ENCODE measurements at places on chromosomes 5 and 9.

DNA sequence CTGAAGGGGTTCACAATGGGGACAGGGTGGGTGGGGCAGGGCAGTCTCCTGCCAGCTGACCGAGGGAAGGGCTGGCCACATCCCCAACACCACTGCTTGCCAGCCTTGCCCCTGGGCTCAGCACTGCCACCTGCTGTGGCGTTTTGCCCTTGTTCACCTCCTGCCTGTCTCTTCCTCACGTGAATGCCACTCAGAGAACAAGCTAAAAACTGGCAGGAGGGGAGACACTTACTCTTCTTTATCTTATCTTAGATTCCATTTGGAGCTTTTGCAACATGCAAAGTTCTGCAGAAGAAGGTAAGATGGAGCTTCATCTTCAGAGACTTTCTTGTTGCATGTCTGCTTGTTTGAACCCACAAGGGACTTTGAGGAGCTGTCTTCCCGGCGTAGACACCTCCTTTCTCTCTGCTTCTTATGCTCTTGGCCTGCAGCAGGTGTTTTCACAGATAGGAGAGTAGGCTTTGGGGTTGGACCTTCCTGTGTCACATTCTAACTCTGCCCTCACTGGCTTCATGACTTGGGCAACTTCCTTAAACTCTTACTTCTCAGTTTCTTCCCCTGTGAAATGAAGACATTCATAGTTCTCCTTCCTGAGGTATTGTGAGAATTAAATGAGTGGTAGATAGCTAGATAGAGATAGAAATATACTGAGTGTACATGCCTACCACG is 4.1 kb downstream of the LRSAM1 start:
- no peak for DNase-seq

DNA sequence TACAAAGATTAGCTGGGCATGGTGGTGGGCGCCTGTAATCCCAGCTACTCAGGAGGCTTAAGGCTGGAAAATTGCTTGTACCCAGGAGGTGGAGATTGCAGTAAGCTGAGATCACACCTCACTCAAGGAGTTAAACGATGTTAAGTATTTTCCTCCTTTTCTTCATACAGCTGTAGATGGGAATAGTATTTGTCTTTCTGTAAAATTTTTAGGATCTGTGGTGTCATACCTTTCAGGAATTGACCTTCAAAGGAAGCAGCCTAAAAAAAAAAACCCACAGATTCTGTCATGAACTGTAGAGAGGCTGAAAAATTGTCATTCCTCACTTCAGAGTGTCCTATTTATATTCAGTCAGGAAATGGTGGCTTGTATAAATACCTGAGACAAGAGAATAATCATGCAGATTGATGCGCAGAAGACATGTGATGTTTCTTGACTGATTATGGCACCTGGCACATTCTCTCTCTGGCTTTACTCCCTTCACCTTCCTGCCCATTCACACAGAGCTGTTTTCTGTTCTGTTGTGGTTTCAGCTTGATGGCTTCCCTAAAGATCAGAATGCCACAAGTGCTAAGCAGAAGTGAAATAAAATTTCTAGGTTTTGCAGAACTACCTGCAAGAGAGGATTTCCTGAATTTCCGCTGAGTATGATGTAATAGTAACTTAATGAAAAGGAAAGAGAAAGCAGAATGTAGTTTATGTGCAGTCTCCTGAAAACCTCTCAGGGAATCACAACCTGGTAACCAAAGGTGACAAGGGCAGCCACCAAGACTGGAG is 3.8 kb downstream of the IFNA1 start:
- no peak for DNase-seq

DNA sequence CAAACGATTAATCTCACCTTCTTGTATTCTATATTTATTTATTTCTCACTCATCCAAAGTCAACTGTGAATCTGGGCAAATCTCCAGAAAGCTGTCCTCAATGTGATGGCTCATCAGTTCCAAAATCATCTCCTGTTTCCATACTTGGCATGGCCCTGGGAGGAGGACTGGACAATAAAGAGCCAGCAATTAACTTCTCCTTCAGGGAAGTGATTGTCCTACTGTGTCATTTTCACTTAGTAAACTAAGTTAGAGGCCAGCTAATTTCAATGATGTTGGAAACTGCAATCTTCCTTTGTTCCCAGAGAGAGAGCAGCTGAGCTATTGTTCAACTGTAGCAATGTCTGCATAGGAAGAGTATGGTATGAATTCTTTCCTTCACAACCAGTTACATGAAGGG is 17.5 kb downstream of the CDH12 start:
- DNase-seq, result no peak

DNA sequence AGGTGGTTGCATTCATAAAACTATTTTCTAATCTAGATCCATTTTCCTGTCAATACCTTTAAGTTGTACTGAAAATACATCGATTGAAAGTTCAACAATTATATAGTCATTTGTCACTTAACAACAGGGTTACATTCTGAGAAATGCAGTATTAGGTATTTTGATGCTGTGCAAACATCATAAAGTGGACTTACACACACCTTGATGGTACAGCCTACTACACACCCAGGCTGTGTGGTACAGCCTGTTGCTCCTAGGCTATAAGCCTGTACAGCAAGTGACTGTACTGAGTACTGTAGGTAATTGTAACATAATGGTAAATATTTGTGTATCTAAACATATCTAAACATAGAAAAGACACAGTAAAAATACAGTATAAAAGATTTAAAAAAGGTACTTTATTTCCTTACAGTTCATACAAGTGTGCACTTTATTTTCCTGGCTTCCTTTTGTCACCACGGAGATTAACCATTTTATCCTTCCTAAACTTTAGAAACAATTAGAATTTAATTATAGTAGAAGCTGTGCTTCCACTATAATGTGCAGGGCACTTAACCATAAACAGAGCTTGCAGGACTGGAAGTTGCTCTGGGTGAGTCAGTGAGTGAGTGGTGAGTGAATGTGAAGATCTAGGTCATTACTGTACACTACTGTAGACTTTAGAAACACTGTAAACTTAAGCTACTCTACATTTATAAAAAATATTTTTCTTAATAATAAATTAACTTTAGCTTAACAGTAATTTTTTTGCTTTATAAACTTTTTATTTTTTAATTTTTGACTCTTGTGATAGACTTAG is 42.9 kb upstream of the MEF2C start:
- no peak for DNase-seq

- no peak for DNase-seq
Measured at GRCh38 chr5:40679913-40680681, at the start of gene PTGER4. Gene PTGER4, plus strand, starts transcription at chr5:40679915. Its CDS starts 1,079 bp downstream, at chr5:40680994.

GRCh38 chr5:137782984-137783536 is 28.9 kb upstream of the HNRNPA0 start:
- DNase-seq, result no peak

- no peak for DNase-seq
Measured at GRCh38 chr9:87086221-87086818, 139.0 kb upstream of the GAS1 start.

GRCh38 chr5:31701642-31702299 is 62.8 kb downstream of the PDZD2 start:
- DNase-seq, result no peak

- no peak for DNase-seq
Measured at GRCh38 chr5:39891376-39891775, 466.6 kb upstream of the DAB2 start.

- DNase-seq, result no peak
Measured at GRCh38 chr9:77679088-77679487, 31.0 kb upstream of the GNA14 start.

DNA sequence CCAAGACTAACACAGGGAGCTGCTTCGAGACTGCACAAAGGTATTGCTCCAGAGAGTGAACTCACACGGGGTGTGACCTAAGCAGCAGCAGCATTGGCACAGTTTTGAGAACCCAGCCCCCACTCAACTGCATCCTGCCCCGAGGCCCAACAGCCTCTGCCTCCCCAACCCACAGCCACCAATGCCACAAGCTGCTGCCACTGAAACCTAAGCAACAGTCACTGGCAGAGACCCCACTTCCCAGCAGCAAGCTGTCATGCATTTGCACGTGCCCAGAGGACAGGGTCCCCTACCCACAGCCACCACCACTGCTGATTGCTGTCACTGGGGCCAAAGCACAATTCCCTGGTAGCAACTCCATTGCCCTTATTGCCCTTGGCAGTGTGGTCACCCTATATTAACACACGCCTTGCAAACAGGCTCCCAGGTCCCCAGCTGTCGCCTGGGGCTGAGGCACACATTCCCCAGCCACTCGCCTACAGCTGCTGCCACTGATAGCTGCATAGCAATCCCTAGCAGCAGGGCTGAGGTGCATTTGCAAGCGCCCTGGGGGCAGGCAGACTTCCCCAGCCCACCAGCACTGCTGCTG is 141.0 kb downstream of the AGTPBP1 start:
- no peak for DNase-seq

DNA sequence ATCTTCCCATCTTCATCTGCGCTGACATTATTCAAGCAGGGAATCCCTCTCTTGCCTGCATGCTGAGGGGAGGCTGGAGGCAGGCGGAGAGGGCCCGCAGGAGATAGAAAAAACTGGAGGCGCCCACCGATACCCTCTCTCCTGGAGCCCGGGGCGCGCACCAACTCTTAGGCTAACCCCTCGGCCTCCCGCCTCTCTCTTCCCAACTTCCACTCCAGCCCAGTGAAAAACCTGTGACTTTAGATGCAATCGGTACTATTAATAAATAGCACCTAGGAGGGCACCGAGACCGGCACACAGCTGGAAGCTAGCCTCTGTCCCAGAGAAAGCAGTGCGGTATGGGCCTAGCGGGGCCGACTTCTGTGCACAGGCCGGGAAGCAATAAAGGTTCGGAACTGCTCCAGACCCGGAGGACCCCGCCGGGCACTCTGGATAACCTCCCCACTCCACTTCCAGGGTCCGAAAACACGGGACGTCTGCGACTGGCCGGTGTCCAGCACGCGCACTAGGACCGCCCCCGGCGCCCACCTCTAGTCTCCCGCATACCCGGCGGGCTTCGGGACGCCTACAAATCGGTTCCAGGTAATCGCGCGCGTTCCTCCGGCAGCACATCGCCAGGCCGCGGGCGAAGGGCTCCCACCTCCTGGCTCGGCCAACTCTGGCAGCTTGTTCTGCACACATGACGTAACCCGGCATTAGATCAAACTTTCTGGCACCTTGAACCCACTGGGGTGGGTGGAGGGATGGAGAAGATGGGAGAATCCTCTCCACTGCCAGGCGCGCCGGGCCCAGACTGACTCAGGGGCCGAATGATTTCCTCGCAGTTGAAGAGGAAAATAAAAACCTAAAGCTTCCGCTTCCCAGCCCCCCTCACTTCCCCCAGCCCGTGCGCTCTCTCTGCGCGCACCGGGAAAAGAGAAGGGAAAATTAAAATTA is 1.4 kb downstream of the EFNA5 start:
- no peak for DNase-seq

DNA sequence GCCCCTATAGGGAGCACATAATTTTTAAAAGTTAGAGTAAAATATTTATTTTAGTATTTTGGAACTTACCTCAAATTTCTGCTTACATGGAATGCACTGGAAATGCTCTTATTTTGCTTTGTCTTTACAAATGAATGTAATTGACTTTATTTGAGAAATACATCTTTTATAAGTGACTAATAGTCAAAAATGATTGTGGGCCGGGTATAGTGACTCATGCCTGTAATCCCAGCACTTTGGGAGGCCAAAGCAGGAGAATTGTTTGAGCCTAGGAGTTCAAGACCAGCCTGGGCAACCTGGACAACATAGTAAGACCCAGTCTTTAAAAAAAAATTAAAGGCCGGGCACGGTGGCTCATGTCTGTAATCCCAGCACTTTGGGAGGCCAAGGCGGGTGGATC is 5.8 kb downstream of the HMGCR start:
- no peak for DNase-seq
